Skeletal muscle cell (primary cell): ENCODE measurements at places on chromosomes 7 and 10.

GRCh38 chr7:41881331-41882130, 178.6 kb upstream of the INHBA start:
- no peak for DNase-seq

- no peak for DNase-seq
These were observed 33.9 kb upstream of the PROSER2 start for GRCh38 chr10:11789306-11789705.

DNA sequence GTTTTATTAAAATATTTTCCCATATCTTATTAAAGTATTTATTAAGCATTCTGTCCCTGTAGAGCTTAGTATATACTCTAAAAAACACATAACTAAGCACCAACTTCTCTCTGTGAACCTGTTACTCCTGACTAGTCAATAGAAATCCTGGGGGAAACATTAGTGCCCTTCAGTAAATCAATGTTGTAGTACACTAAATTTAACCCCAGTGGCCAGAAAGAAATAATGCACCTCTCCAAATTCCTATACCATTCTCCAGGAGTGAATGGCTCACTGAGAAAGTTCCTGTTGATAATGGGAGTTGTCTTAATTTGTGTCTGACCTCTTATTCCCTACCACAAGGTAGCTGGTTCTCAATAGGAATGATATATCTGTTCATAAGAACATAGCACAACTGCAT, 188.2 kb downstream of the SEMA3D start:
- DNase-seq: no peak

GRCh38 chr10:44575601-44576380, 190.9 kb upstream of the CXCL12 start:
- DNase-seq: no peak
